Colonic mucosa (tissue), 4 donors: ENCODE measurements at places on chromosomes 16 and 17. TPM values are rescaled to one million over a fixed set of nuclear protein-coding genes. Genes with fewer than 3 reads are reported as not detected.

Gene ASPHD1
- total RNA-seq: 3.9 TPM

Gene CCL8
- total RNA-seq: 0.94 TPM

Gene TMEM114
- total RNA-seq: not detected

Gene NPIPB2
- total RNA-seq: 9.3 TPM

- DNase-seq: no peak
Measured at GRCh38 chr17:54951286-54951685, 17.2 kb downstream of the COX11 start.

Gene NDRG4
- total RNA-seq: 9.8 TPM

- DNase-seq: no peak
Measured at GRCh38 chr17:59832883-59833379, 59.8 kb downstream of the TUBD1 start.

Gene CASKIN2
- 28.6 TPM for total RNA-seq

Gene LGALS9
- total RNA-seq: 370 TPM

- peak; percentile 92 for DNase-seq
Measured at GRCh38 chr17:38702166-38702915, 2.7 kb upstream of the MLLT6 start.

Gene ZFHX3
- total RNA-seq: 12.8 TPM

DNA sequence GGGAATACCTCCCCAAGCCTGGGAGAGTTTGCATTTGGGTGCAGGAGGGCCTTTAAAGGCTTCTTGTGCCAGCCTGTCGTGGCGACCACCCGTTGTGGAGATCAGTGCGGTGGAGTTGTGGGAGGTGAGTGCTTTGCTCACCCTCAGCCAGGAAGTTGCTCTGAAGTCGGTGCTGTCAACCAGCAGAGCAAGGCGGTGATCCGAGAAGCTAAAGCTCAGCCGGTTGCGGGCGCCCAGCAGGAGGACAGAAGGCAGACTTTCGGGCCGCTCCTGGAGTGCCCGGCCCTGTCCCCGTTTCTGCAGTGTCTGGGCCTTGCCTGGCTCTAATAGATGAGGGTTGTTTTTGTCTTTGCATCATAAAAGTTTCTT, 1.4 kb downstream of the UBE2I start:
- DNase-seq: no peak

Gene SNAI3
- 0.25 TPM for total RNA-seq

- DNase-seq: no peak
Measured at GRCh38 chr17:21302711-21303425, 18.4 kb downstream of the MAP2K3 start.

- no peak for DNase-seq
Measured at GRCh38 chr17:49512296-49513043, 17.4 kb downstream of the NGFR start.

- no peak for DNase-seq
Measured at GRCh38 chr17:19368229-19368628, 5.7 kb upstream of the B9D1 start.

DNA sequence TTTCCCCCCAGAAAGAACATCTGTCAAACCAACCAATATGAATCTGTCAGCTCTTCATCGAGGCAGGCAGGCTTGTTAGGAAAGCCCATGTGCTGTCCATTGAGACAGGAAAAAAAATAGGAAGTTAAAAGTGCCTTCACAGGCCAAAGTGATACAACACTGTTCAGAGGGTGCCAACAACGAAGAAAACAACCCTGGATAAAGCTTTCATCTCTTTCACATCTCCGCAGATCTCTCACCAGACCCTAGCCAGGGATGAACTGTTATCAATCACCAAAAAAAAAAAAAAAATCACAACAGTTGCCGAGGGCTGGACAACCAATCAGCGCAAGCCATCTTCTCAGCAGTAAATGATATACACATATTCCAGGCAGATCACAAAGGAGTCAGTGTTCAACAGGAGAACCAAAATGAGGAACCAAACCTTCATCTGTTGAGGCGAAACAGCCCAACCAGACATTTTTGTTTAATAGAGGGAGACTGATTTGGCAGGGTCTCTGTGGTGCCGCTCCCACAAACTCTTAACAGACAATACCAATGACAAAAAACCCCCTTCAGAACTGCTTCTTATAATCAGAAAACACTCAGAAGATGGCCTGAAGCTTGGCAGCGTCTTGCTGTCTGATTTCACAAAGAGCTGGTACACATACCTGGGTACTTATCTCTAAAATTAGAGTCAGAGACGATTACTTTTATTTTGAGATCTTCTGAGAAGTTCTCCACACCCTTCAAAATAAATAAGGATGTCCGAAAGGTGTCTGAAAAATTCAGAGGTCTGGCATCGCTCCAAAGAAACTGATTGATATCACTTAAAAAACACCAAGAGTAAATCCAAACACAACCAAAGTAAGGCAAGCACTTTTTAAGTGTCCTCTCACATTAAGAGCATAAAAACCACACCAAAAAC, 1.8 kb downstream of the MAP3K14 start:
- DNase-seq: no peak

GRCh38 chr17:78745407-78746088, 36.5 kb downstream of the CYTH1 start:
- DNase-seq: no peak

DNA sequence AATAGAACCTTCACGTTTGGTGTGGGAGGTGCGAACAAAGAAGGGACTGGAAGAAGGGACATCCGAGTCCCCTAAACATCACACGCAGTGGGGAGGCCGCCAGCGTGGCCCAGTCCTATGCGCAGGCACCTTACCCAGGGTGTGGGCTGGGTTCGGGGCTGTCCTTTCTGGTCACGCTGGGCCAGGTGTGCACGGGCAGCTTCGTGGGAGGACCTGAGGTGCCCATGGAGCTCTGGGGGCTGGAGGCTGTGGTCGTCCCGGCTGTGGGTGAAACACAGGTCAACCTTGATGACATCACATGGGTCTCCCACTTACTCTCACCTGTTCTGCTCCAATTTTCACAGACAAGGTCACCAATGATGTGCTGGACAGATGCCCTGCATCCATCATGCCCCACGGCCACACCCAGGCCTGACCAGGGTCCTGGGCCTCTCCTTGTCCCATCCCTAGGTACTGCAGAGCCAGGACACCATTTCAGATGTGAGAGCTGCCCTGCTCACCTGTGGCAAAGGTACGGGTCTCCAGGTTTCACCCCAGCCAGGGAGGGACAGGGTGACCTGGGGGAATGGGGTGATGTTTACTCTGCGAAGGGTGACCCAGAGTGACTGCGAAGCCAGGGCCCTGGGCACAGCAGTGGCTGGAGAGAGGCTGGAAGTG, 3.1 kb downstream of the CD300C start:
- DNase-seq: no peak

GRCh38 chr17:34884597-34884996, 76.7 kb downstream of the CCT6B start:
- DNase-seq: no peak

Gene CDH1
- total RNA-seq: 494 TPM

- no peak for DNase-seq
Measured at GRCh38 chr17:79850571-79851460, 11.6 kb upstream of the CBX4 start.

- no peak for DNase-seq
Measured at GRCh38 chr16:11949527-11949926, 7.7 kb upstream of the NPIPB2 start.

Gene NUFIP2
- total RNA-seq: 46.9 TPM

DNA sequence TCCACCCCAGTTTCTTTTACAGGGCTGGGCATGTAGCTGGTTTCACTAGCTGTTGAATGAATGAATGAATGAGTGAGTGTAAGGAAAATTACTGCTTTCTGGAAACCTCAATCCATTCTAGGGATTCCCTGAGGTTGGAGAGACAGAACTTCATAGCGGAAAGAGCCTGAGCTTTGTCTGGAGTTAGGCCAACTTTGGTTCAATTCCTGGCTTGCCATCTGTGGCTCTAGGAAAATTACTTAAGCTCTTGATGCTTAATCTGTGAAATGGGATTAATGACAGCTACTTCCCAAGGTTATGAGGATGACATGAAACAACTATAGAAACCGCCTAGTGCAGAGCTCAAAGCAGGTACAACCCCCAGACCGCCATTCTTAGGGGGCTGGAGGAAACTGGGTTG, 76.3 kb upstream of the AXIN2 start:
- no peak for DNase-seq

- DNase-seq: no peak
Measured at GRCh38 chr17:58242171-58242784, 3.9 kb downstream of the LPO start.

Gene NPB
- total RNA-seq: not detected

GRCh38 chr17:45927247-45927646, 32.9 kb downstream of the MAPT start:
- DNase-seq: no peak
